ENCODE measurements at places on chromosomes 1 and 21.

GRCh38 chr1:188089461-188089860 is 1260.7 kb downstream of the PLA2G4A start:
- DNase-seq: no peak

- no peak for DNase-seq
These were observed 65.6 kb downstream of the PRKCZ start for GRCh38 chr1:2115702-2116341.

- no peak for DNase-seq
These were observed 44.0 kb downstream of the PLPP3 start for GRCh38 chr1:56535362-56535761.

GRCh38 chr21:37862536-37862935 is 53.7 kb downstream of the KCNJ6 start:
- no peak for DNase-seq

- no peak for DNase-seq
These were observed 7.1 kb upstream of the DIPK1A start for GRCh38 chr1:92968138-92969032.

DNA sequence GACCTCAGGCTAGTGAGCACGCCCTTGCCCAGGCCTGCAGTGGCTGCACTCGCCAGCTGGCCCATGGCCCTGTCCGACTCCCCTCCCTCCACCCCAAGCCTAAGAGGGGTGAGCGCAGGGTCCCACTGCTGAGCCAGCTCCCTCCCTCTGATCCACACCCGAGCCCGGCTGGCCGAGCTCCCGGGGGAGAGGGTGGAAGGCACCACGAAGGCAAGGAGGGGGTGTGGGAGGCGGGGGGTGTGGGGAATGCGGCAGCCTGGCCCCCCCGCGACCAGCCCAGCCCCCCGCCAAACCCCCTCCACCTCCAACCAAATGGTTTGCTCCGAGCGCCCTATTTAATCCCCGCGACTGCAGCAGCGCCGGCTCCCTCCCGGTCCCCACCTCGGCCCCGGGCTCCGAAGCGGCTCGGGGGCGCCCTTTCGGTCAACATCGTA is at the start of gene CADM3:
Gene CADM3 (plus strand): TSS at position 362 of the 434 bp plus-strand sequence. CDS start 151 bp downstream, outside the sequence.
- no peak for DNase-seq

DNA sequence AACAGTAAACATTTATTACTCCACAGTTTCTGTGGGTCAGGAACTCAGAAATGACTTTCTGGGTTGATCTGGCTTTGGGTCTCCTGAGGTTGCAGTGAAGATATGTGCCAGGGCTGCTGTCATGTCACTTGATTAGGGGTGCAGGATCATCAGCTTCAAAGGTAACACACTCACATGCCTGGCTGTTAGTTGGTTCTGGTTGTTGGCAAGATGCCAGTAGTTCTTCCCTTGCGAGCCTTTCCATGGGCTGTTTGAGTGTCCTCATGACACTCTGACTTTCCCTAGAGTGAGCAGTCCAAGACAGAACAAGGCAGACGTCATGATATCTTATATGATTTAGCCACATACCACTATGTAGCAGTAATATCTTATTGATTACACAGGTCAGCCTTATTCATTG is 1.8 kb downstream of the SWT1 start:
- DNase-seq: peak; percentile 54

DNA sequence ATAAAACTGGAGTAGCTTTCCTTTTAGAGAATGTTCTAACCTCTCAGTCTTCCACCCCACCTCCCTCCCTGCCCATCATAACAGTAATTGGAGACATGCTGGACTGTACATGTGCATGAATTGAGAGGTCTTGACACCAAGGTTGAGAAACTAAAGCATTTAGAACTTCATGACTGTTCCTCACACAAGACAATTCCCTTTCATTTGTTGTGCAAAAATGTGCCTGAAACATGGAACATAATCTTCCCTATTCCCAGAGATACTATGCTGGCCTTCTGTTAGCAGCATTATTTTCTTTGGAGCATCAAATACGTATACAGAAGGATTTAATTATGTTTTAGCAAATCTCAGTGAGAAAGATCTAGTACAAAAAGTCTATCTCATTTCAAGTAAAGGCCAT is 97.5 kb upstream of the KCNE2 start:
- DNase-seq: no peak

DNA sequence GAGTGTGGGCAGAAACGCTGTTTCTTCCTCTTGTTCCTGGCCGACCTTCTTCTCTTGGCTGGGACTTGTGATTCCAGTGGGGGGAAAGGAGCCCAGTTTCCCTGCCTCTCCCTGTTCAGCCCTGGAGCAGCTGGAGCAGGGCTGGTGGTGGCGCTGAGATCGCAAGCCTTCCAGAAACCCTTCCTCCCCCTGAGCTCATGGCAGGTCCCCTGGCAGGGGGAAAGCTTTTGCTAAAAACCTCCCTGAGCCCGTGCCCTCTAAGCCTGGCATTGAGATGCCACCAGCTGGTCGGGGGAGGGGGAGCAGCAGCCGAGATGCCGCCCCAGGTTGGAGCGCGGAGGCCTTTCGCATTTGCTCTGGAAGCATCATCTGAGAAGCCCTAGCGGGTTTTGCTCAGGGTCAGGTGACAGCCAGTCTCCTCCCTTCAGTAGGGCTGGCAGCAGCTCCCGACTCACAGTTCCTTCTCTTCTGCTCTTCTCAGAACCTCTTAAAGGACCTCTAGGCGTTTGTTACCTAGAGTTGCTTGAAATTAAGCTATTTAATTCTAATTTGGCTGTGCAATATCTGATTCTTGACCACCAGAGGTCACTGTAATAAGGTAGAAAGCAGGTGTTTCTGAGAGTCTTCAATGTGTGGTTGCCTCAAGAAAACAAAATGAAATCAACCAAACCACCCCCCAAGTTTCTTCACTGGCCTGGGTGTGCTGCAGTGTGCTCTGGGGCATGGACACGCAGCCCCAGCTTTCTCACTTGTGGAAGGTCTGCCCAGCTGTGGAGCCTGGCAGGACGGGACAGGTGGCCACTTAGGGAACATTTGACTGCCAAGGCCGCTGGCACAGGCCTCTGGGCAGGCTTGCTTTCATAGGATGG is 257.3 kb downstream of the CAMTA1 start:
- DNase-seq: peak; percentile 6

- DNase-seq: no peak
These were observed 9.3 kb downstream of the ASH1L start for GRCh38 chr1:155553349-155553748.

DNA sequence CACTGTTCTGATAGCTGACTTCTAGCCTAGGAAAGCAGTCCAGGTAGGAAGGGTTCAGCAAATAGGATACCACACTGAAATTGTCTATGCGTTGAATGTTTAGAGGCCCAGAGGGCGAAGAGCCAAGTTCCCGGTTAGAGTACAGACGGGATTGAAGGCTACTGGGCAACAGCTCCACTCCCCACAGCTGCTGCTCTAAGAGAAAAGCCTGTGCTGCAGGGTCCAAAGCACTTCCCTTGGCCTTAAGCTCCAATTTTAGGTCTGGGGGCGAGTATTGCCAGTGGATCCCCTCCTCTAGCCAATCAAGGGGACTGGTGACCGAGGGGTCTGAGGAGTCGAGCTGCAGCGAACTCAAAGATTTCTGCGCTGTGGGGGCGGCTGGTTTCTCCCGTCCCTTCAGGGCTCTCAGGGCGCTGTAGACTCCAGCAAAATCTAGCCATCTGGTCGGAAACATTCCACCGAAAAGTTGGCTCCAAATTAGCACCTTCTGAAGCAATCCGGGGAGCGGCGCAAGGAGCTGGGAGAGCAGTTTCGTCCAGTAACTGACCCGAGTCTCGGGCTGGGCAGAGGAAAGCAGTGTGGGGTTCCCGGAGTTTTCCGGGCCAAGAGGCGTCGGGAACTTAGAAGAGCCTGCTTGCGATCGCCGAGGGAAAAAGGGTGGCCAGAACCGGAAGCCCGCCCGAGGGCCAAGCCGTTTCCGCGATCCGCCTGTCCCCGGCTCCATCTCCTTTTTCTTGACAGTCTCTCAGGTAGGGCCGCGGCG is 748 bp downstream of the PPP1R15B start:
- DNase-seq: peak; percentile 35

DNA sequence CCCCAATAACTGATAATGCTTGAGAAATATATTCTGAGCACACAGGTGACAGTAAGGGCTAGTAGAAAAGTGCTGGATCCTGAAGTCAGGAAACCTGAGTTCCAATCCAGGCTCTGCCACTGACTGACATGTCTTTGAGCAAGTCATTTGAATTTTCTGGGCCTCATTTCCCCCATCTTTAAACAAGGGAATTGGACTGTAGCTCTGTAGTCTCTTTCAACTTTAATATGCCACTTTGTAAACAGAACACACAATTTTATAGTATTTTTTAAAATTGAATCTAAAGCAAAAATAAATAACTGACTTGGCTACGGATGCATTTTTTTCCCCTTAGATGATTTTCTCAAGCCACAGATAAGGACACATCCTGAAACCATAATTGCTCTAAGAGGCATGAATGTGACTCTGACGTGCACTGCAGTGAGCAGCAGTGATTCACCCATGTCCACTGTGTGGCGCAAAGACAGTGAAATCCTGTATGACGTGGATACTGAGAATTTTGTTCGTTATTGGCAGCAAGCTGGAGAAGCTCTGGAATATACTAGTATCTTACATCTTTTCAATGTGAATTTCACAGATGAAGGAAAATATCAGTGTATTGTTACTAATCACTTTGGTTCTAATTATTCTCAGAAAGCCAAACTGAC is 37.0 kb downstream of the LRIG2 start:
- no peak for DNase-seq

- no peak for DNase-seq
These were observed 591.8 kb downstream of the ADGRL2 start for GRCh38 chr1:82392513-82392912.

DNA sequence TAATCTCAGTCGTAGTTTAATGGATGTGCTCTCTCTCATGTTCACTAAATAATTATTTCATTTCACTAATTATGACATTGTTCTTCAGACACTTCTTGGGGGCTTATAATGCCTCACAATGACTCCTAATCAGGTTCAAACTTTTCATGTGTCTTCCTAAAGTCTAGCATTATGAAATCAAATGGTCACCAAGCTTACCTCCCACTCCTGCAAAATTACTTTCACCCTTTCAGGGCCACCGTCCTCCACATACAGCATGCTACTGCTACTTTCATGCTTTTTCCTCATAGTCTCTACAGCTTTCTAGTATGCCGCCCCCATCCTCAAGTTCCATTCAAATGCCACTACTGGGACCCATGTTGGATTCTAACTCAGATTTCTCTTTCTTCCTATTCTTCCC is 59.8 kb upstream of the C1orf53 start:
- no peak for DNase-seq

DNA sequence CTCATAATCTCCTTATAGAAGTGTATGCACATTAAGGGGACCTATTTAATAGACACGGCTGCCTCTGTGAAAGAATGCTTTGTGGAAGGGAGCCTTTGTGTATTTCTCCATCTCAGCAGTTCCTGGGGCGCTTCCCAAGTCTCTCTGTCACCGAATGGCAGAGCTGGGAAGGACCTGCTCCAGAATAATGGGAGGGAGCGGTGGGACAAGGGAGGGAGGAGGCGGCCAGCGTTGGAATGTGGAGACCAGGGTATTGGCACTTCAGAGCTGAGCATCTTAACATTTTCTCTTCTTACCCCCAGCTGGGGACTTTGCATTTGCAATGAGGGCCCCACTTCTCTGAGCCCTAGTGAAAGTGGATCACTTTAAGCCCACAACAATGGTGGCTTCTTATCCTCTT is 23.9 kb downstream of the CACHD1 start:
- DNase-seq: no peak

- DNase-seq: no peak
These were observed 11.6 kb downstream of the IFI6 start for GRCh38 chr1:27660300-27660835.

- no peak for DNase-seq
These were observed 36.1 kb downstream of the COL6A1 start for GRCh38 chr21:46017695-46018094.

DNA sequence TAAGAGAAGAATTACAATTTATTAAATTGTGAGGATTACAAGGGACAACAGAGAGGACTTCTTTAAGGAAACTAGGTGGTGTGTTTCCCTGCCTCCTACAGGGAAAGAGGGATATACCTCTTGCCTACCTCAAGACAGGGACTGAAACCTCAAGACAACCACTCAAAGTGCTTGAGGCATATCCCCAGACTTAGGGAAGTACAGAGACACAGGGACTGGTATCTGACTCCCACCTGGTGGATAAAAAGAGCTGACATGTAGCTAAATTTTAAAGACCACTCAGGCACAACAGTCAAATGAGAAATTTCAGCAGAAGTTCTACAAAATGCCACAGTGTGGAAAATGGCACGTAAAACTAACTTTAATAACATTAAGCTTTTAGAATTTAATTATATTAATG is 21.3 kb downstream of the DENND2C start:
- DNase-seq: no peak

GRCh38 chr1:171718216-171718615 is 23.6 kb downstream of the VAMP4 start:
- DNase-seq: no peak

- no peak for DNase-seq
These were observed 2.2 kb downstream of the PAQR6 start for GRCh38 chr1:156245451-156246232.

GRCh38 chr1:242718967-242719366 is 194.5 kb upstream of the PLD5 start:
- DNase-seq: no peak

GRCh38 chr1:8017495-8018197 is 8.5 kb downstream of the ERRFI1 start:
- DNase-seq: no peak

GRCh38 chr21:23743821-23744220 is 1863.5 kb downstream of the MRPL39 start:
- no peak for DNase-seq

DNA sequence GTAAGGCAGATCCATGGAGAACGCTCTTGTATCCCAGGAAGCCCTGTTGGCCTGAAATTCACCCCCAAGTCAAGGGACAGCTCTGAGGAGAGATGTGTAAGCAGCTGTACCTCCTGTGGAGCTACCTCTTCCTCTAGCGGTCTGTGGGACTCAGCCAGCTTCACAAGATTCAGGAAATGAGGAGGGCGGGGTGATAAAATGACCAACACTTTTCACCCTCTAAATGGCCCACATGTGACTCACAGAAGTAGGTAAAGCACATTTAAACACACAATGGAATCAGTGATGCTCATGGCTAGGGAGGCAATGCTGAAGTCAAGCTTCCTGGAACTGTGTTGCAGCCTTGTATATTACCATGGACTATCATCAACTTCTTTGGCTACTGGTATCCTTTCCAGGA is at the start of gene SH2D1B:
Gene SH2D1B (minus strand): TSS at position 135 of the 400 bp plus-strand sequence. CDS start 120 bp downstream, at position 15.
- no peak for DNase-seq

DNA sequence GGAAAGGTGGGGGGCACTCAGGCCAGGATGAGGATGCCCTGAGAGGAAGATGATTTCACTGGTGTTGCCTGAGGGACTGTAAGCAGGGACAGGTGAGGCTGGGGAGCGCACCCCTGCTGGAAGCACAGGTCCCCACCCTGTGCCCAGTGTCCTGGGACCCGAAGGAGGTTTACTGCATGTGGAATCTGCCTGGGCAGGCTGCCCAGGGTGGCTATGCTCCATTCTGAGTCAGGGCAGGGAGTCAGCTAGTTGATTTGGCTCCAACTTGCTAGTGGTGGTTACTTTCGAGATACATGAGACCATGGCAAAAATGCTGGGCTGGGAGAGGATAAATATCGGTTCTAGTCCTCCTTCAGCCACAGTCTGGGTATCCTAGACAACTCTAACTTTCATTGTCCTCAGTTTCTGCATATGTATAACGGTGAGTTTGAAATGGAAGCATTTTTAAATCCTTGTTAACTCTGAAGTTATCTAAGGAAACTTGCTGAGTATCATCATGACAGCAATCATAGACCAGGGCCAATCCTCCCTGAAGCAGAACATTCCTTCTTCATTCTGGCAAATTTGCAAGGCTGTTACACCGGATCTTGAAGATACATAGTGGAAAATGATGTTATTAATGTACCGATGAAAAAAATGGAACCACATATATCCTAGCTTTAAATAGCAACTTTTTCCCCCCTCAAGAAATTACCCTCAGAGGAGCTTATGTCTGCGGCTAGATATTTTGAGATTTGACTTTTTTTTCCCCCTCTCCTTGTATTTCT is 7.7 kb downstream of the TLR5 start:
- no peak for DNase-seq
